ENCODE measurements at places on chromosomes 7 and 10.

DNA sequence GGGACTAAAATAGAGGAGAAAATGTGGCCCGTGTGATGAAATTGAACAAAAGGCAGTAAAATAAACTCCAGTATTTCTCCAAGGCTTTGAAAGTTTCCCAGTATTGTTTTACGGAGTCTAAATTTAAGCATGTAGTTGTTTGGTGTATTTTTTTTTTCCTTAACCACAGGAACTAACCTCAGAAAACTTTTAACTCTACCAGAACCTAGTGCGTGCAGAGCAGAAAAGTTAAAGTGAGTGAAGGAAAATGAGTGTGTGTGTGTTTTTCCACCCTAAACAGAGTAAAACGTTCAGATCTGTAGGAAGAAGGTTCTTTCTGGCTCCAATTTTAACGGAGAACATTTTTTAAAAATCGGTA is 812 bp downstream of the PROSER2 start:
- no peak for DNase-seq

DNA sequence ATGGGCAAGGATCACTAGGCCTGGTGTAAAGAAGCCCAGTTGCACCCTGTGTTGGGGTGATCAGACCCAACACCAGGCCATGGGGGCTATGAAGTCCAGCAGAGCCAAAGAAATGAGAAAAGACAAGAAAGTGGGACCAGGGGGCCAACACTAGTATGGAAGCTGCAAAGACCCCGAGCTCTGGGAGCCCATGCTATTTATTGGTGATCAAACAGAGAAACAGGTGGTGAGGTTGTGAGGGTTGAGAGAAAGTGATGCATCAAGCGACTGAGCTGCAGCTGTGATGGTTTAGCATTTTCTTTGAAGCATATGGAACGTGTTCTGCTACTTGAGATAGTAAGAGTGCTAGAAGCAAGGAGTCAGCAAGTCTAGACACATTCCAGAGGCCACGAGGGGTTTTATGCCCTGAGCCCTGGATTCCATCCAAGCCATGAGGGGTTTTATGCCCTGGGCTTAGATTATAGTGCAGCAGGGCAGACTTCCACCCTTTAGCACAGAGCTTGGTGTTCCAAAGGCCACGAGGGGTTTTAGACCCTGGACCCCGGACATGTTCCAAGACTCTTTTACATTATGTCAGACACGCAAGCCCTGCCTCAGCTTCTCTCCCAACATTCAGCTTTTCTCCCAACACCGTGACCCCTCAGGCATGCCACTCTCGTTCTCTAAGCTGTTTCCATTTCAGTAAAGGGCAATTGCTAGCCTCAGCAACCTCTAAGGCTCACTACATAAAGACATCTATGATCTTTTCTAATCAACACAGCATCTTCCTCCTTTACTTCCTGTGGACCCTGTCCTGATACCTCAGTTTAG is 43.1 kb upstream of the GPAM start:
- DNase-seq, result no peak

DNA sequence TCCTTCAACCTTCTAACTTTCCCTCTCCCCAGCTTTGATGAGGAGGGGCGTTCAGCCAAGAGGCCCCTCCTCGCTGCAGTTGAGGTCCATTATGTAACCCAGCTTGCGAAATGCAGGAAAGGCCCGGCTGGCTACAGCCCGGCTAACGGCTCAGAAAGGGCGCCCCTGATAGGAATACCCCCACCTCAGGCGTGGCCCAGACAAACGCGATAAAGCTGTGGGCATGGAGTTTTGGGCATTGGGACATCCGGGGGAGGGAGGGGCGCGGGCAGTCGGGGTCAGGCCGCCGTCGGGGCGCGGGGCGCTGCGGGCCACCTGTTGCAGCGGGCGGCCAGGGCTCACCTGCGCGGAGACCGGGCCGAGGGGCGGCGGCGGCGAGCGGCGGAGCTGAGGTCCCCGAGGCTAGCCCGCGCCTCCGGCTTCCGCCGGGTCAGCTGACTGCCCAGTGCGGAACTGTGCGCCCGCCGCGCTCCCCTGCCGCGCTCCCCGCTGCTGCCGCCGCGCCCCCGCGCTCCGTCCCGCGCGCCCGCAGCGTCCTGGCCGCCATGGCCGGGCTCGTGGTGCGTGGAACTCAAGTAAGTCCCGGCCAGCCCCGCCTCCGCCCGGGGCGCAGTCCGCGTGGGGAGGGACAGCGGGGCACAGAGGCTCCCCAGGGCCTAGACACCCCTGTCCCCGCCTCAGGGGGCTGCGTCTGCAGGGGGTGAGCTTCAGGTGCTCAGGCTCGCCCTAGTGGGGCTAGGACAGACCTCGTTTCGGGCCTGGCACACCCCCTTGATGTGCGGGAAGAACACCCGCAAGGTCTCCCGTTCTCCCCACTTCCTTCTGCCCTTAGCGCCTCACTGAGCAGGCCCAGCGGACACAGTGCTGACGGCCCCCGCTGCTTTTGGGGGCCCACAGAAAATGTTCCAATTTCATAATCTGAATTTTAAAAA is at the start of gene LRMDA:
LRMDA (plus strand) TSS at position 445 of the 932 bp plus-strand sequence.
- no peak for DNase-seq

GRCh38 chr7:95658676-95659075 is 62.4 kb upstream of the PDK4 start:
- no peak for DNase-seq

DNA sequence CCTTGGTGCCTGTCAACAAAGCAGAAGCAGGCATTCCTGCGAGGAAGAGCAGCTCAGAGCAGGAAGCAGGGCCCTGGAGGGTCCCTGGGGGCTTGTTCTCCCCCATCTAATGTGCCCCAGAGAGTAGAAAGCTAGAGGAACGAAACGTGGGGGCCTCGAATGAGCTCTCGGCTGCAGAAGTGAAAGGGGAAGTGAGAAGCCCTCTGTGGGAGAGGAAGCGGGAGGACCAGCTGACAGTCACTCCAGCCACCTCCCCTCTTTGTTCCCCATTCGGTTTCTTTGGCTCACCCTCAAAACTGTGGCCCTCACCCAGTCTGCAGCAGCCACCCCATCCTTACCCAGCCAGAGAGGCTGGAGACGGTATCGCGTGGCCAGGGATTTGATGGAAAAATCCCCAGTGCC is 25.0 kb downstream of the C10orf105 start:
- DNase-seq, result no peak

GRCh38 chr10:78261291-78261690 is 227.6 kb downstream of the RPS24 start:
- DNase-seq, result no peak

DNA sequence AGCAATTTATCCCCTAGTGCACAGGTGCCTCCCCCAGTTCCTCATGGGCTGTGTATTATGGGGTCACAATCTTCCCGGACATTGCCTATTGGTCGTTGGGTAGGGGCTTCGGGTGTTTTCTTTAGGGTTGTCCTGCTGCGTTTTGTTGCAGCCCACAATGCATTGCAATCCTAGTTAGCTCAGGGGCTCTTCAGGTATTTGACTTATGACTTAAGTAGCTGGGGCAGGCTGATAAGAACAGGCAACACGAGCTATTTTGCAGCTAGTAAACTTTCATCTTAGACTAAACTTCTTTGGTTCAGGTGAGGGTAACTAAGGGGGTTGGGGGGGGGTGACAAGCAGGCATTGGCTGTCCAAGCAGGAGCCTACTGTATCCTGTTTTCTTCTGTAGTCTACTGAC is 158.5 kb downstream of the TPST1 start:
- DNase-seq, result no peak

GRCh38 chr10:26093229-26093628 is 123.3 kb upstream of the GAD2 start:
- DNase-seq, result no peak

DNA sequence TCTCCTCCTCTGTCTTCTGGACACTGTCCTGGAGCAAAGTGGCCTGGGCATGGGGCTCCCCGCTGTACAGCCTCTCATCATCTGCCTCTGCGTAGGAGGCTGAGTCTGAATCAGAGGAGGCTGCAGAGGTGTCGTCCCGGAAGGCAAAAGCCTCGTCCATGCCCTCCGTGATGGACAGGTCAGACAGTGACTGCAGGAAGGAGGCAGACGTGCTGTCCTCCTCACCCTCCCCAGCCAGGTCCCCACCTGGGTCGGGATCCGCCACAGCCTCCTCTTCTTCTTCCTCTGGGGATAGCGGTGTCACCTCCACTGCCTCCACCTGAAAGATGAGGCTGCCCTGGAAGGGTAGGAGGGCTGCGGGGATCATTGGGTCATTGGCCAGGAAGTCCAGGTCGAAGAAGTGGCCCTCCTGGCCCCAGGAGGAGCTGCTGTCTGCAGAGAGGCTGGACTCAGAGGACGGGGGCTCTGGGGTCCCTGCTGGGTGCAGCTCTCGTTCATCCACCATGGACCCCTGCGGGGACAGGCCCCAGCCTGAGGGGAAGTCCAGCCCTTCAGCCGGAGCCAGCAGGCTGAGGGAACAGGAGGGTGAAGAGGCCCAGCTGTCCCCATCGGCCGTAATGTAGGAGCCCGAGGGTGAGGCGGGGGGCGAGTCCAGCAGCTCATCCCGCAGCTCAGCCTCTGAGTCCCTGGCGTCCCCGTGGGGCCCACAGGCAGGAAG is 3.7 kb downstream of the NACAD start:
- DNase-seq, result no peak

- DNase-seq, result peak; percentile 34
Observed at GRCh38 chr7:47945261-47946015, 2.8 kb downstream of the PKD1L1 start.

- no peak for DNase-seq
Observed at GRCh38 chr7:159263430-159263829, 118.8 kb upstream of the VIPR2 start.

DNA sequence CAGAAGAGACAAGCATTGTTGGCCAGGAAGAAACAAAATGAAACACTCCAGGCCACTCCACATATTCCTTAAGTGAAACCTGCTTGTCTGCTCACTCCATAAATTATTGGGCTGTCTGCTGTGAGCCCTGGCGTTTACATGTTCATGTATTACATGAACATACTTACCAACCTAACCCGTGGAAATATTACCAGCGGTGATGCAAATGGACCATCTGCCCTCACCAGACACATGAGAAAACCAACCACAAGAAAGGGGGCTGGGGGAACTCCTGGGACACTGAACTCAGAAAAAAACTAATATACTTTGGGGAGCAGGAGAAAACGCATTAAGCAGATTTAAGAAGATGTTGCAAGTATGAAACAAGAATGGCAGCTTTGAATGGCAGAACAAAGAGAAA is 731.2 kb upstream of the IGFBP3 start:
- DNase-seq, result no peak

DNA sequence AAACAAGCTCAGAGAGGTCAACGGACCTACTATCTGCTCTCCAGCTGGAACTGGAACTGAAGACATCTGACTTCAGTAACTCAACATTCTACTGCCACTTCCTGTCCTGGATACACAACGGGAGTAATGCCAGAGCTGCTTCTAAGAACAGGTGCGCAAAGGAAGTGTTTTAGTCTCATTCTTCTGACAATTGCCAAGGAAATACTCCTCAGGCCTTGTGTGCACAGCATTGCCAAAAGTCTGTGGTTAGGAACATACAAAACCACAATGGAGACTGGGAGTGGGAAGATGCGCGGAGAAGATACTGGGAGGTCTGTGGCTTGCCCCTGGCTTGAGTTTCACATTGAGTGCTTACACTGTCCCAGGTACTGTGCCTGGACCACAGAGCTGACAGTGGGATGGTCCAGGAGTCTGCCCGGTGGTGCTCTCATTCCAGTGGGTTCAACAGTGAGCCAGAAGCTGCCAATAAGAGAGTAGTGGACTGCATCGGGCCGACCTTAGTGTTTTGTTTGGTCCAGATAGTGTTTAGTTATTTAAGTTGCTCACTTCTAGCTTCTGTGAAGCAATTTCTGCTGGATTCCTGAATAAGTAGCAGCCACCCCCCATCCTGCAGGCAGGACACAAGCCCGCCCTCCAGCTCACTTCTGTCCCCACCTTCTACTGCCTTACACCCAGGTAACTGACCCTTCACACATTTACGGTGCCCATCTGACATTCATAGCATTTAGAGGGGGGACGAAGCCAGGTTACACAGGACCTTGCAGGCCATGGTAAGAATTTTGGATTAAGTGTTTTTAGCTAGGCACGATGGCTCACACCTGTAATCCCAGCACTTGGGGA is 10.3 kb downstream of the TBL2 start:
- DNase-seq, result no peak

DNA sequence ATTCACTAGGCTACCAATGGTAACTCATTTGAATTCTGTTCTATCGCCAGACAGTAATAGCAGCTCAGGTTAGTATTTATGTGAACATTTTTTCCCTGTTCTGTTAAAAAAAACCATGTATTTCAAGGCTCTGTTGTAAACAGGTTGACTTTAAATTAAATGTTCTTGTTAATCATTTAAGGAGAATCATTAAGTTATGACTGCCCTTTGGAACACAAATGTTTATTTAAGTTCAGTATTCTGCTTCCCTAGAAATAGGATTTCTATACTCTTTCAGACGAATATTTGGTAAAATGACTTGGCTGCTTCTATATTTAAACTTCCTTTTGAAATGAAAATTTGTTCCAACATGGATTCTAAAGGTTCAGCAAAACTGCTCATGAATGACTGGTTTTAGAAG is 13.1 kb upstream of the CROT start:
- no peak for DNase-seq

GRCh38 chr10:35426657-35427056 is 90.3 kb downstream of the CCNY start:
- no peak for DNase-seq

DNA sequence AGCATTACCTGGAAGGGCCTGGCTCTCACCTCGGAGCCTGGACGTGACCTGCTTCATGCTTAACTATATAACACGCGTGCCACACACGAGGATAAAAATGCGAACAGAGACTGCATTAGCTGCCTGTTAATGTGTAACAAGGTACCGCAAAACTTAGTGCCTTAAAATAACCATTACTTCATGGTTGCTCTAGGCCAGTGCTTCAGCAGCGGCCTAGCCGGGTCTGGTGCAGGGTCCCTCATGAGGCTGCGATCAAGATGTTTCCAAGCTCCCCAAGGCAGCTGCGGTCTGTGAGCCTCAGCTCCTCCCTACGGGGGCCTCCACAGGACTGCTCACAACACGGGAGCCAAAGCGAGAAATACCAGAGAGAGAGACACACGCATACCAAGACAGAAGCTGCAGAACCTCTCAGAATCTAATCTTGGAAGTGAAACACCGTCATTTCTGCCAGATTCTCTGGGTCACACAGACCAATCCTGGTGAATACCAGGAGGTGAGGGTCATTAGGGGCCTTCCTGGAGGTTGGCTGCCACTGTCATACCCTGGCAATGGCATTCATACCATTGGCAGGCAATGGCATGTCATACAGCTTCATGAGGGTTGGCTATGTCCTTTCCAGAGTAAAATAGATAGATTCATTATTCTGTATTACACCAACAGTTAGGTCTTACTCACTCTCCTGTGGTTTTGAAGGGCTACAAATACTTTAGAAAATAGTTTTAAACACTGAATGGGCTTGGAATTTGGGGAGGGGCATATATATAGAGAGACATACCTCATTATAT is 94.5 kb downstream of the HIPK2 start:
- no peak for DNase-seq

GRCh38 chr7:49099587-49100326 is 175.4 kb downstream of the CDC14C start:
- no peak for DNase-seq

DNA sequence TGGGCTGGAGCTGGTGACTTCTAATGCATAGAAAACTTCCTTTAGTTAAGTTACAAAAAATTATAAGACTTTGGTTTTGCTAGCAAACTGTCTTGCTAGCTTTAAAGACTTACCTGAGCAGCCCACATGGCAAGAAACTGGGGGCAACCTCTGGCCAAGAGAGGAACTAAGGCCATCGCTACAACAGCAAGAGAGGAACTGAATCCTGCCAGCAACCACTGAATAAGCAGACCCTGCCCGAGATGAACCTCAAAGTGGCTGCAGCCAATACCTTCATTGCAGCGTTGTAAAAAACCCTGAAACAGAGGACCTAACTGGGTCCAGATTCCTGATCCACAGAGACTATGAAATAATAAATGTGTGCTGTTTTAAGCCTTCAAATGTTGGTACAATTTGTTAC is 54.6 kb upstream of the STARD3NL start:
- no peak for DNase-seq

Measured in NCI-H1105 (cell line).